Caco-2 (cell line): ENCODE measurements at places on chromosomes 5 and 9.
A peak's percentile ranks its signal among the peaks of the same experiment; 100 is the strongest.

- no peak for DNase-seq
These were observed 2.6 kb downstream of the IGFBPL1 start for GRCh38 chr9:38421498-38422211.

GRCh38 chr9:110807956-110808598 is 139.5 kb downstream of the MUSK start:
- no peak for DNase-seq

DNA sequence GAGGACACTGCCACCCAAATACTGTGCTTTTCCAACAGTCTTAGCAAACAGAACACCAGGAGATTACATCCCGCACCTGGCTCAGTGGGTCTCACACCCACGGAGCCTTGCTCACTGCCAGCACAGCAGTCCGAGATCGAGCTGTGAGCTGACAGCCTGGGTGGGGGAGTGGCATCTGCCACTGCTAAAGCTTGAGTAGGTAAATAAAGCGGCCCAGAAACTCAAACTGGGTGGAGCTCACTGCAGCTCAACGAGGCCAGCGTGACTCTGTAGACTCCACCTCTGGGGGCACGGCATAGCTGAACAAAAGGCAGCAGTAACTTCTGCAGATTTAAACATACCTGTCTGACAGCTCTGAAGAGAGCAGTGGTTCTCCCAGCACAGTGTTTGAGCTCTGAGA is 28.8 kb downstream of the EPB41L4A start:
- no peak for DNase-seq

- DNase-seq, result no peak
These were observed 256.9 kb upstream of the ST8SIA4 start for GRCh38 chr5:101160002-101160401.

DNA sequence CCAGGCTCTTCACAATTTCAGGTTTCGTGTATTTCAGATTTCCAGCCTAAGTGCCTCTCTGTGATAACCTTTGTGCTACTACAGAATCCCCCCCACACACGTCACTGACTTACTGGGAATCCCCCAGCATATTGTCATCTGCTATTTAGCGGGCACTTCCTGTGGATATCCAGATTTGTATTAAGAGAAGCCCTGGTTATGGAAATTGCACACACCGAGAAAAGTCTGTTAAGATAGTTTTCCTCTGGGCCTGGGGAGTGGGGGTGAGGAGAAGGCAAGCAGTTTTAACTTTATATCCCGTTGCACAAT is 269.9 kb downstream of the MED10 start:
- DNase-seq, result no peak

- no peak for DNase-seq
These were observed 2.8 kb upstream of the ENG start for GRCh38 chr9:127857278-127857677.

GRCh38 chr9:70069704-70070103 is 26.1 kb downstream of the MAMDC2 start:
- DNase-seq, result no peak

GRCh38 chr9:108759399-108759798 is 96.4 kb downstream of the ACTL7B start:
- no peak for DNase-seq

GRCh38 chr9:85130260-85130659 is 460.7 kb downstream of the NTRK2 start:
- DNase-seq, result no peak

GRCh38 chr5:39661026-39661779 is 236.4 kb upstream of the DAB2 start:
- DNase-seq, result no peak

- peak; percentile 61 for DNase-seq
These were observed 1.1 kb upstream of the NTRK2 start for GRCh38 chr9:84668196-84669012.

GRCh38 chr5:416636-416960 is 26.4 kb upstream of the EXOC3 start:
- DNase-seq, result no peak

DNA sequence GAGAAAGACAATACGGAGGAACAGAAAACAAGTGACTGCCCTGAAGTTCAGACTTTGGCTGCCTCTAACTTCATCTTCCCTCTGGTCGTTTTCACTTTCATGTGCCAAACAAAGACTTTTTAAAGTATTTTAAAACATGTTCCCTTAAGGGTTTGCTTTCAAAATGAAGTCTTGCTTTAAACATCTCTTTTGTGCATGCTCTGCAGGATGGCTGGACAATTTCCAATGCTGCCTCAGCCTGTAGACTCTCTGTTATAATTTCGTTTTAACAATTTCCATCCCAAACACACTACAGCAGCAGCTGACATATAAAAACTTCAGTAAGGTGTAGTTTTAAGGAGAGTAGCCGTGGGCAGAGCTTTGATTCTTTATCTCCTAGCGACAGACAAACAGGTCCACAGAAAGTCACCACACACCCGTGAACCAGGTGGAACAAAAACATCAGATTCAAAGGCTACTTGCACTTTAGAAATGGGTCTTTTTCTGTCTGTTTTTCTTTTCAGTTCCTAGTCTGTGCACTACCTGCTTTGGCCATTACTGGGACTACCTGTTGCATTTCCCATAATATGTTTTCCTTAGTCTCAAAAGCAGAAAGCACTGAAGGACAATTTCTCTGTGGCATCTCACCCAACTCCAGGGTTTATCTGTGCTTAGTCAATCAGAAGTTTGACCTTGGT is 308.9 kb downstream of the DTWD2 start:
- DNase-seq, result no peak

DNA sequence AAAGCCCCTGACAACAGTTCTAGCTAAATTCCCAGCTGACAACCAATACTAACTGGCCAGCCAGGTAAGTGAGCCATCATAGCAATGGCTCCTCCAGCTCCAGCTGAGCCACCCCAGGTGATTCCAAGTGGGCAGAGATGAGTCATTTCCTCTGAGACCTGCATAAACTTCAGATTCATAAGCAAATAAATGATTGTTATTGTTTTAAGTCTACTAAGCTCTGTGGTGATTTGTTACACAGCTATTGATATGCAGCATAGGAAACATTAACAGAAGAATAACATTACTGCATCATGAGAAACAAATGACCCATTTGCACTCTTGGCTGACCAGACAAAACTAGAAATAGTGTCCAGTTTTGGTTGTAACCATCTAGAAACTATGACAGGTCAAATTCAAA is 60.3 kb downstream of the TTC39B start:
- no peak for DNase-seq

GRCh38 chr9:91758491-91758981 is 191.5 kb downstream of the ROR2 start:
- peak; percentile 42 for DNase-seq

DNA sequence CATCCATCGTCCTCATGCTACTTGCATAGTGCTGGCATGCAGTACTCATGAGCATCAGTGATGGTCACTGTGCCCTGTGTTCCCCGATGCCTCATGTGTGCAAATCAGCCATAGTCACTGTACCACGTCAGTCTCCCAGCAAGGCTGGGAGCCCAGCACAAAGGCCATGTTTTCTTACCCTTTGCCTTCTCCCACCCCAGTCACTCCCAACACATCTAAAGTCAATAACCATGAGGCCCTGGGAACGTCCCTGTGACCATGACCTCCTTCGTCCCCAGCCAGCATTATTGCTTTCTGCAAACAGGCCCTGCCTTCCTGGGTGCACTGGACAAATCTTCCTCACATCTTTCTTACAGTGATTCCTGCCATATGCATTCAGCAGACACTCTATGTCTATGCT is 406.1 kb downstream of the ICE1 start:
- no peak for DNase-seq

GRCh38 chr5:139577689-139578290 is 16.7 kb downstream of the UBE2D2 start:
- DNase-seq, result no peak
